ENCODE measurements at places on chromosomes 3 and 15.
A peak's percentile ranks its signal among the peaks of the same experiment; 100 is the strongest.

DNA sequence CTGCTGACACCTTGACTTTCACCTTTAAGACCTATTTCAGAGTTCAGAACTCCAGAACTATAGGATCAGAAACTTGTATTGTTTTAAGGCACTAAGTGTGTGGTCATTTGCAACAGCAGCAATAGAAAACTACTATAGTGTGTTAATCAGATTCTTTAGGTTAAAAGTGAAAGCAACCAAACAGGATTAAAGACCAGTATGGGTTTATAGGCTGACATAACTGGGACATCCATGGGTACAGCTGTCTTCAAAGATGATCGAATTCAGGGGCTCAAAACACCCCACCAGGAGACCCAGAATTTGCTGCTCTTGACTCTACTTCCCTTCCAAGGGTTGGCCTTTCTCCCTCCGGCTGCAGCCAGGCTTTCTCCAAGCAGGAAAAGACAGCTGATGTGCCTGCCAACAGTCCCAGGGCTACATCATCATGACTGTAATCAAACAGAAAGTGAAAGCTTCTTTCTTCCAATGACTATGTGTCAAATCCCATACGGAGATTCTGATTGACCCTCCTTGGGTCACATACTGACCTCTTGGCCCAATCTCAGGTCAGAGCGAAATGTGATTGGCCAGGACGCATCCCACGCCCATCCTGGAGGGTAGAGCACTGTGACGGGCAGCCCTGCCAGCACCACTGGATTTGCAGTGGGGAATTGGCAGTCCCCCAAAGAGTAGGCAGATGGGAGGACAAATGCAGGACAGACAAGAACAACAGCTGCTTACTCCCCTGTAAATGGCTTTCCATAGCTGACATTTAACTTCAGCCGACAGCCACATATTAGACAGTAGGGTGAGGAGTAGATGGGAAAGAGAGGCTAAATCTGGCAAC, 51.4 kb upstream of the RNF7 start:
- DNase-seq, result no peak

DNA sequence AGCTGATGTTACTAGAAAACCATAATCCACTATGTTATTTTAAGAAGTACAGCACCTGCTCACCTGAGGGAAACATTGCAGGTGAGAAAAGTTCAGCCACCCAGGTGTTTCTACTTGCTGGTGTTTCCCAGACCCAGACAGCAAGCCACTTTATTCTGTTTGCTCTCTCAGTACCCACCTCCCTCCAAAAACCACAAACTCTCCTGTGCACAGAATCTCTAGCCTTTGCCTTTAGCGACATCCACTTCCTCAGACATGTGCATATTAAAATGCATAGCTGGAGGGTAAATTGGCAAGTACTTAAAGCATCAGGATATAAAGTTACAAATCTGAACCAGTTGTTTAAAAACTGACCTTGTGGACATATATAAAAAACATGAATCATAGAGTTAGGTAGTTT, 36.7 kb downstream of the VGLL3 start:
- no peak for DNase-seq

DNA sequence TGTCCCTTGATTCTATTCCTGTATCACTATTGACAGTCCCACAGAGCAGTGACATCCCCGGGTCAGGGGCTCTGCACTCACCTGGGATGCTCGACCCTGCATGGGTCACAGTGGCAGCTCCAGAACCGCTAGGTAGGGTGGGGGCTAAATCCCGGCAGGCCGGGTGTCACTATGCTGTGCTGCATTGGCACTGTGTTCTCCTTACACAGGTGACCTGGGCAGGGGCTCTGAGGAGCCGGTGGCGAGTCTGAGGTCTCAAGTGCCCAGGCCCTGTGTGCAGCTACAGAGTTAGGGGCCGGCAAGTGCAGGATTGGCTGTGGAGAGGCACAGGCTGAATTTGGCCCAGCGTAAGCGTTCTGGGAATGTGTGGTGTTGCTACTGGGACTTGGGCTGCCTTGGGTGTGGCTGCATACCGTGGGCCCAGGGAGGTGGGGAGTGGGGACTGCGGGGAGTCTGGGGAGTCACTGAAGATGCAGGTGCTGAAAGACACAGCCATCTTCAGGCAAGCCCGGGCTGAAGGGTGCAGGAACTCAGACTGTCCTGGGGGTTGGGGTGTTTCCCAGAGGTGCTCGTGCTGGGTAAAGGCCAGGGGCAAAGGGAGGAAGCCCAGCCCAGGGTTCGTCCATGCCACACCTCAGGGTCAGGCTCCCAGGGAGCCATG, 102.6 kb upstream of the PRR20G start:
- DNase-seq, result no peak

GRCh38 chr15:73884159-73884558, 10.8 kb downstream of the TBC1D21 start:
- no peak for DNase-seq

DNA sequence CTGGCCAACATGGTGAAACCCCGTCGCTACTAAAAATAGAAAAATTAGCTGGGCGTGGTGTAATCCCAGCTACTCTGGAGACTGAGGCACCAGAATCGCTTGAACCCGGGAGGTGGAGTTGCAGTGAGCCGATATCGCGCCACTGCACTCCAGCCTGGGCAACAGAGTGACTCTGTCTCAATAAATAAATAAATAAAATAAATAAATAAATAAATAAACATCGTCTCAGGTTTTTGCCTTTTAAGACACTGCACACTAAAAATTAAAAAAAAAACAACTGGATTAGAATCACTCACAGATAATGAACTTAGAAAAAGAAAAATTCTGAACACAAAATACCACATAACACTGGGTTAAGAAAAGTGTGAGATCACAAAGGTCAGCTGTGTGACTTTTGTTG, 2.4 kb downstream of the ZBTB11 start:
- DNase-seq, result no peak

GRCh38 chr3:52339612-52340011, 23.5 kb downstream of the DNAH1 start:
- peak; percentile 50 for DNase-seq

- DNase-seq, result no peak
Observed at GRCh38 chr15:66907826-66908743, 157.3 kb upstream of the SMAD3 start.

DNA sequence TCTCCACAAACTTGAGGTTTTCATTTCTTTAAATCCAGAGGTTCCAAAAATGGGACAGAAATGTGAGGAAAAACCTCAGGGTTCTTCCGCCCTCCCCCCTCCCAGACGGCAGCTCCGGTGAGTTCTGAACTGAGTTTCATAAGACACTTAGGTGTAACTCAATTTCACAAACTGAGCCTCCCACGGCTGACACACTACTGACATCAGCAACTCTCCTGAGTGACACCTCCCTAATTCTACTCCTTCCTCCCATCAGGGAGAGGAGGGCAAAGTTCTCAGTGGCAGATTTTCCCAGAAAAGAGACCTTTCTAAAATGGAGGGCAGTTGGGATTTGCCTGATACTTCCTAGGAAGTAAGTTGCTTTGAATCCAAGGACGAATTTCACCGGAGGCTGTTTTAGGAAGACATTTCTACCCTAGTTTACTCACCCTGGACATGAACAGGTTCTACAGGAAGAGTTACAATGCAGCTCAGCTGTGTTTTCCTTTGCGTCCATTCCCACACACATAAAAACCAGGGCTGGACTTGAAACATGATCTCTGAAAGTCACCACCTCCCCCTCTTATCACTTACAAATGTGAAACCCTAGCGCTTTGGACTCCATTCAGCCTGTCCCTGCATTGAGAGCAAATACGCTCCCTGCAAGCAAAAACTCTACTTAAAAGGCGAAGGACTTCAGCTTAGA, 78.1 kb upstream of the LMOD3 start:
- peak; percentile 24 for DNase-seq

GRCh38 chr3:40521254-40521653, 3.5 kb upstream of the ZNF621 start:
- no peak for DNase-seq

DNA sequence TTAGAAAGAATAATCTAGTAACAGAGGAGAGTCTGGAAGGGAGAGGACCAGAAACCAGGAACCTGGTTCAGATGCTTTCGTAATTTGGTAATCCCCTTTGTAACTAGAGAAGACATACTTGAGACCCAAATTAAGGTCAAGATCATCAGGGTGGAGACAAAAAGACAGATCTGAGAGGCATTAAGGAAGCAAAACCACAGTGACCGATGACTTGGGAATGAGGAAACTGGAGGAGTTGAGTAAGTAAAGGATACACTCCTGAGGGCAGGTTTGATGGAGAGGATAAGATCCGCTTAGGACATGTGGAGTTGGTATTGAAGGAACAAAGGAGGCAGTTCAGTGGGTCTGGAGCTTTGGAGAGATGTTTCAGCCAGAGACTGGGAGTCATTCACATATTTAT, 23.6 kb upstream of the BCL2A1 start:
- DNase-seq, result no peak

DNA sequence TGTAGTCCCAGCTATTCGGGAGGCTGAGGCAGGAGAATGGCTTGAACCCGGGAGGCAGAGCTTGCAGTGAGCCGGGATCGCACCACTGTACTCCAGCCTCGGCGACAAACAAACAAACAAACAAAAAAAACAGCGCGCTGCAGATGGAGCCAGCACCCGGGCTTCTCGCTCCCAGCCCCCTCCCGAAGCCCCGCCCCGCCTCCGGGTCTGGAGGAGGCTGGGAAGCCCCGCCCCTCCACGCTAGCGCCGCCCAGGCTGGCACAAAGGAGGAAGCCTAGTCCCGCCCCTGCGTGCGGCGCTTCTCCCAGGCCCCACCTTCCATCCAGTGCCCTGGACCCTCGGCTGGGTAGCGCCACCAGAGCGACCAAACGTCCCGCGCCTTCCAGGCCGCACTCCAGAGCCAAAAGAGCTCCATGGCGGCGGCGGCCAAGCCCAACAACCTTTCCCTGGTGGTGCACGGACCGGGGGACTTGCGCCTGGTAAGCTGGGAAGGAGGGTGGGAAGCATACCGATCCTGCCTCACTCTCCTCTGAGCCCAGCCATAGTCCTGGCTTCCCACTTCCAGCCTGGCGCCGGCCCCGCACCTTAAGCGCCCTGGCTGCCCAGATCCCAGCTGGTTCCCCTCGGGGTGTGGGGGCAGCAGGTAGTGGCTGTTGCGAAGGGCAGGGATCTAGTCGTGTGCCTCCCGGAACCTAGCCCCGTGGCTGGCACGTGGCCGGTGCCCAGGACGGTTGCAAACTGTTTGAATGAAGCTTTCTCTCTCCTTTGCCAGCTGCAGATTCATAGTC, at the start of gene SORD:
Gene SORD, plus strand, starts transcription at position 325 of the 788 bp plus-strand sequence. Its CDS starts 89 bp downstream, at position 414.
- peak; percentile 90 for DNase-seq

GRCh38 chr3:59818033-59818918, 768.5 kb upstream of the CFAP20DC start:
- no peak for DNase-seq

DNA sequence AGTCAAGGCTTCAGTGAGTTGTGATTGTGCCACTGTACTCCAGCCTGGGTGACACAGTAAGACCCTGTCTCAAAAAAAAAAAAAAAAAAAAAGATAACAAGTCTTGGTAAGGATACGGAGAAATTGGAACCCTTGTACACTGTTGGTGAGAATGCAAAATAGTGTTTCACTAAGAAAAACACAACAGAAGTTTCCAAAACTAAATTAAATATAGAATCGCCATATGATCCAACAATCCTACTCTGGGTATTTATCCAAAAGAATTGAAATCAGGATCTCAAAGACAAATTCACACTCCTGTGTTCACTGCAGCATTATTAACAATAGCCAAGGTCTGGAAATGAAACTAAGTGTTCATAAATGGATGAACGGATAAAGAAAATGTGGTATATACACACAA, 149.4 kb downstream of the ERC2 start:
- DNase-seq, result no peak

GRCh38 chr3:118990823-118991560, 43.7 kb downstream of the IGSF11 start:
- DNase-seq, result no peak

GRCh38 chr3:111311126-111311525, 230.9 kb upstream of the CD96 start:
- DNase-seq, result no peak

DNA sequence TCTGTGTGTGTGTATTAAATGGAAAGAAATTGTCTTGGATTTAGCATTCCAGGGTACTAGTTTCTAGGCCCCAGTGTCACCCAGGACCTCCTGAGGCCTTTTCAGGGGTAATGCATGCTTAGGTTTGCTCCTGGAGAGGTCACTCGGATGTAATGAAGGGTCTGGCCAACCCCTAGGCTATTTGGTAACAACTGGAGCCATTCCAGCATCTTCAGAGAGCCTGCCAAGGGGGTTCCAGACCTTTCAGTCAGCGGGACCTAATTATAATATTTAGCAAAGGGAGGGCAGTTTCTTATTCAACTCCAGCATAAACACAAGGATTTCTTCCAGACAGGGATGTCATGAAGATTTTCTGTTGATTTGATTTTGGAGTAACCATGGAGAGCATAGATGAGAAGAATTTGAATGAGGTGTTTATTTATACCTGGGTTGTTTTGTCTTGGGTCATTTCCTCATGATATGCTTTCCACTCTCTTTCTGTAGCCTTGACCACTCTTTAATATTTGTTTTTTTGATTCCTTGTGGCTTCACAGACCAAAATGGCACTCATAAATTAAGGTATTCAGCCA, 17.4 kb downstream of the KAT2B start:
- no peak for DNase-seq

GRCh38 chr15:80434926-80435720, 30.9 kb downstream of the ARNT2 start:
- no peak for DNase-seq

- DNase-seq, result no peak
Observed at GRCh38 chr3:186261638-186262037, 100.4 kb downstream of the DGKG start.

- DNase-seq, result no peak
Observed at GRCh38 chr3:62529230-62529629, 155.9 kb upstream of the FEZF2 start.

DNA sequence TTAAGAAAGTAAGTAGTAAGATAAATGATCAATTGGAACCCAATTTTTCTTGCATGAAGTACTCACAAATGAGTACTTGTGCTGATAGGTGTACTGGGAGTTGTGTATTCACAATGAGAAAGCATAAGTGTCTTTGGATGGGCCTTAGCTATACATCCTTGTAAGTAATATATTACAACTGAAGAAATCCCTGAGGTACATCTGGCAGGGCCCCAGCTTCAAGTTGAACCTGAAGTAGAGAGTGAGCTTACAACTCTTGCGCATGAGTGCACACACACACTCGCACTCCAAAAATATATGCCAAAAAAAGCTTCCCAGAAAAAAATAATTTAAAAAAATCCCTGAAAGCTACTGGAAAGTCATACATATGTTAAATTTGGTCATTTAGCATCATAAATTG, 222.5 kb downstream of the ROBO2 start:
- no peak for DNase-seq

DNA sequence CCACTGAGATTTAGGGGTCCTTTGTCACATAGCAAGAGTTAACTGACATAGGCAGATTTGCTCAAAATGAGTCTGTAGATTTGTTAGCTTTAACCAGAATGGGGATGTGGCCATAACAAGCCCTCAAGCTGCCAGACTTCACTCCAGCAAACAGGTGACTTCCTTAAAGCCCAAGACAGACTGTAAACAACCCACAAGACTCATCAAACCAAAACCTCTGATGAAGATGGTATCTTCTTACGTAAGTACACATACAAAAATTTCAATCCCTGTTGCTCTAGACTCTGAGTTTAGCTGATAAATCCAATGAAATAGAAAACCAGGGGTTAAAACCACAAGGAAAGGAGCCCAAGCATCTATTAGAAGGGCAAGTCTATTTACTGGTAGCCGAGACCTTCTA, 18.2 kb upstream of the ZBTB20 start:
- DNase-seq, result no peak
